Left kidney (tissue), 8 donors: ENCODE measurements at places on chromosomes 2 and 18. TPM values are rescaled to one million over a fixed set of nuclear protein-coding genes. Genes with fewer than 3 reads are reported as not detected.

- no peak for DNase-seq
Observed at GRCh38 chr18:13934058-13934457, 18.7 kb upstream of the MC2R start.

- no peak for DNase-seq
Observed at GRCh38 chr2:15177103-15177502, 384.0 kb downstream of the NBAS start.

DNA sequence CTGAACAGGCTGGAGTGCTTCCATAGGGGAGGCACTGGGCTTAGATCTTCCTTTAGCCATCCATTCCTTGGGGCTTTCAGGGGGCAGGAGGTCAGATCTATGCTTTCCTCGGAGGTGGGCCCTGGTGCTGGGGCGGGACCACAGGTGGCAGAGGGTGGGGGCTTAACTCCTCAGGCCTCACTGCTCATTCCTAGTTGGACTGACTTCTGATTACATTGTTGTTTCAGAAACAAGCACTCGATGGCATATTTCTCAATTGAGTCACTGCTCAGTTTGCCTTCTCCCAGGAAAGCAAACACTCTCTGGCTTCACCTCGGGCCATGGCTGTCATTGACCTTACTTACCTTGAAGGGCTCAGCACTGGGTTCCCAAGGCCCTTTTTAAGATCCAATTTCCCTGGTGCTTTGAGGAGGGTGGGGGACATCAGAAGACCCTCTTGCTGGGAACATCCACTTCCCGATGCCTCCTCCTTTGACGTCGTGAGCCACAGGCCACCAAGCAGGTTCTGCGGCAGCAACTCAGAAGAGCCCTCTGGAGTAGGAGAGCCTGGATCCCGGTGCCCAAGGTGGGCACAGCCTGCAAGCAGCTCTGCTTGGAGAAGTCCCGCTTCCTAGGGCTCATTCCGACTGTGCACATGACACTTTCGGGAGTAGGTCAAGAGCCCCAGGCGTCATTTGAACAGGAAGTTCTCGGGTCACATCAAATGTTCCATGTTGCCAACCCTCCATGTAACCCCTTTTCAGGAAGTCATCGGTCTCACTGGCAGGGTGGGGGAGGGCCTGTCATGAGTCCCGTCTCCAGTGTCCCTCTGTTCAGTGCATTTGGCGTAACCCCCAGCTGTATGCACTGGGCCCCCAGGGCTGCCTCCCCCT lies 40.6 kb downstream of the SDC1 start:
- DNase-seq: no peak

GRCh38 chr2:78147466-78147865 lies 625.3 kb upstream of the LRRTM4 start:
- DNase-seq: no peak

DNA sequence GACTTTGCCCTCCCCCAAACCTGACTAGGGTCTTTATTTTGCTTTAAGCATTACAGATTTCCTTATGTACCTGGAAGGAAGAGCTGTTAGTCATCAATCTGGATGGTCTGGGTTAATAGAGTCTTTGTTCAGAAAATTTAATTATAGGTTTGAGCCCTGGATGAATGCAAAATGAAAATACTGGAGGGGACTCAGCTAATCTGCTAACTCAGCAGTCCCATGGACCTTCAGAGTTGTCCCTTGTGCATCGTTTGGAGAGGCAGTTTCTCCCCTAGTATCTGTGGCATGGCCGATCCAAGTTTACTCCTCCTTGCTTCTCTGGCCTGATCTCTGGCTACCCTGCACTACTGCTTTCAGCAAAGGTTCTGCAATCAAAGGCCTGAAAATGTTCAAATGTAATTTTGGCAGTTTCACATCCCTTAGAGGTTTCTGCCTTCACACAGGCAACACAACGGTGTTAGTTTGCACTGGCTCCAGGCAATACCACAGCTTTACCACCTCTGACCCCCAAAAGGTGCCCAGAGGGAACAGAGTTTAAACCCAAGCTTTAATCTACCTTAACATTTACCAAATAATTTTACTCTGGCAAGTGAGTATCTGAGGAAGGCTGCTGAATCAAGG lies 134.3 kb downstream of the THADA start:
- no peak for DNase-seq

The AQP4 gene
- 0.80 TPM for polyA plus RNA-seq
